Liver (tissue), 10 donors: ENCODE measurements at places on chromosomes 16 and 17. TPM values are rescaled to one million over a fixed set of nuclear protein-coding genes. Genes with fewer than 3 reads are reported as not detected.

DNA sequence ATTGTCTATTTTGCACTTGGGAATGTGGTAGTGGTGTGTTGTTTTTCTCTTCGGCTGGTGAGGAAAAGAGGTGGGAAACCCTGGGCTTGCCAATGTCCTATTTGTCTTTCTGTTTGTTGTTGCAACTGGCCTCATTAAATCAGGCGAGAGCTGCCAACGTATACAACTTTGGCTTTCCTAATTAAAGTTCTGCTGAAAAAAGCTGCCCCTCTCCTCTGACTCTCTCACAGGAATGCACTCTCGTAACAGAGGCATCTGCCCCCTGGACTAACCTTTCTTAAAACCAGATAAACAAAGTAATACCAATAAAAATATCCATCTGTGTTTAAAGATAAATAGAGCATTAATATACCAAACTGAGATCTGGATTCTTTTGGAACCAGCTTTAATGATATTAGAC is 7.8 kb downstream of the CDRT15 start:
- H3K27ac ChIP-seq, result no peak overlapping the region
- H3K36me3 ChIP-seq, result no peaks in the 10 kb centered on the region
- no peak for DNase-seq
- H3K4me1 ChIP-seq, result no peaks in the 10 kb centered on the region

DNA sequence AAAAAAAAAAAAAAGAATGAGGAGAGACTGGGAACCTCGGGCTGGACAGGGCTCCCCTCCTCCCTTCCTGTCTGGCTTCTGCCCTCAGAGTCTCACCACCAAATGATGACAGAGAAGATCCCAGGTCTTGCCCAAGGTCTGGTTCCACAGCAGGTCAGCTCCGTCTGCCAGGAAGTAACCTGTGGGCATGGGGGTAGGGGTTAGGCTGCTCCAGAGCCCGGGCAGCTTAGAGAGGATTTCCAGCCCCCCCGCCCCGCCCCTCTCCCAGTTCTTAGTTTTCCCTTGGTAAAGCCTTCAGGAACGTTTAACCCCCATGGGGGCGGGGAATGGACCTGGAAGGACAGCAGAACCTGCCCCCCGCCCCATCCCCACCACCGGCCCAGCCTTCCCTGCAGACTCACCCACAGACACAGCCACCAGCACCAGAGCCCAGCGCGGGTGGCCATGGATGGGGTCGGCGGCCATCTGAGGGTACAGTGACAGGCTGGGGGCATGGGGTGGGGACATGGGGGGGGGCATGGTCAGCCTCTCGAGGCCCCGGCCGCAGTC is 700 bp downstream of the TLCD2 start:
- H3K27me3 ChIP-seq, result no peaks in the 10 kb centered on the region
- H3K36me3 ChIP-seq, result peaks cover 17% of the 10 kb centered on the region
- H3K4me3 ChIP-seq, result peak overlapping the region; percentile 81

DNA sequence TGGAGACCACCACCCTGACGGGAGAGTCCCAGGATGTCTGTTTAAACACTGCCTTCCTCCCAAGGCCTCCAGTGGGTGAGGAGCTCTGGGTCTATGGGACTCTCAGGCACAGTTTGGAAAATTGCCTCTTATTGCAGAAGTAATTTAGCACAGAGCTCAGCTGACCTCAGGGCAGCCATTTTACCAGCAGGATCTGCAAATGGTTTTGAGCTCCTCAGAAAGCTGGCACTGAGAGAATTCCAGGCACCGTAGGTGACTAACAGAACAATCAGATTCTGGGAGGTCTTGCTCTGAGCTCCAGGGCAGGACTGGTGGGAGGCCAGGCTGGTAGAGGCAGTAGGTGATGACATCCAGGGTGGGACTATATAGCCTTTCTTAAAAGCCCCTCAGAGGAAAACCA is 17.3 kb upstream of the C16orf74 start:
- no peak overlapping the region for H3K27ac ChIP-seq
- DNase-seq, result no peak
- H3K27me3 ChIP-seq, result no peaks in the 10 kb centered on the region
- H3K4me1 ChIP-seq, result no peaks in the 10 kb centered on the region
- H3K4me3 ChIP-seq, result no peak overlapping the region
- no peaks in the 10 kb centered on the region for H3K36me3 ChIP-seq

KRTAP4-3 gene
- not detected for polyA plus RNA-seq

KRTAP17-1 gene
- not detected for polyA plus RNA-seq

DNA sequence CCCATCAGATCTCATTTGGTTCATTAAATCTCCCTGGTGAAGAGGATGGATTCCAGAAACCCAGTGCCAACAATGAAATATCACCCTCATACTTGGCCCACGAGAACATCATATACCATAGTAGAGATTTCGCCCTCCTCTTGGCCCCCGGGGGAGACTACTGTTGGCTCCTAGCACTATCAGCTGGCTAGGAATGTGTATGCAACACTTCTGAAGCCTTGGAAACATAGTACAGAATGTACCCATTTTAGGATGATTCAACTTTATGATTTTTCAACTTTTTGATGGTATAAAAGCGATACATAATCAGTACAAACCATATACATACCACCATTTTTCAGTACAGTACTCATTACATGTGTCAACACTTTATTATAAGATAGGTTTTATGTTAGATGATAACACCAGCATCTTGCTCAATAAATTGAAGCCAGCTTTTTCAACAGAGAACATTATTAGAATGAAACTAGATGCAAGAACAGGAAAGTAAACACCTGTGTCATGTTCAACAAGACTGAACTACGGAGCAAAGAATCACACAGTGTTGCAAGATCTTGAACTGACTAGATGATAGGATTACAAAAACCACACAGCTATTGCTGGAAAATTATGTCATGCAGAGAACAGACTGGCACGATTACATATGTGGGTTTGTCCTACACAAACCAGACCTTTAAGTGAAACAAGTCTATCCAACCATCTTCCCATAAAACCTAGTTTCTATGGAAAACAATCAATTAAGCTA is 17.2 kb downstream of the RSL1D1 start:
- peak overlapping the region; percentile 81 for H3K27ac ChIP-seq
- H3K27me3 ChIP-seq, result no peaks in the 10 kb centered on the region
- H3K36me3 ChIP-seq, result peaks cover 28% of the 10 kb centered on the region
- no peak for DNase-seq
- H3K4me1 ChIP-seq, result peaks cover 5% of the 10 kb centered on the region
- no peak overlapping the region for H3K4me3 ChIP-seq

DNA sequence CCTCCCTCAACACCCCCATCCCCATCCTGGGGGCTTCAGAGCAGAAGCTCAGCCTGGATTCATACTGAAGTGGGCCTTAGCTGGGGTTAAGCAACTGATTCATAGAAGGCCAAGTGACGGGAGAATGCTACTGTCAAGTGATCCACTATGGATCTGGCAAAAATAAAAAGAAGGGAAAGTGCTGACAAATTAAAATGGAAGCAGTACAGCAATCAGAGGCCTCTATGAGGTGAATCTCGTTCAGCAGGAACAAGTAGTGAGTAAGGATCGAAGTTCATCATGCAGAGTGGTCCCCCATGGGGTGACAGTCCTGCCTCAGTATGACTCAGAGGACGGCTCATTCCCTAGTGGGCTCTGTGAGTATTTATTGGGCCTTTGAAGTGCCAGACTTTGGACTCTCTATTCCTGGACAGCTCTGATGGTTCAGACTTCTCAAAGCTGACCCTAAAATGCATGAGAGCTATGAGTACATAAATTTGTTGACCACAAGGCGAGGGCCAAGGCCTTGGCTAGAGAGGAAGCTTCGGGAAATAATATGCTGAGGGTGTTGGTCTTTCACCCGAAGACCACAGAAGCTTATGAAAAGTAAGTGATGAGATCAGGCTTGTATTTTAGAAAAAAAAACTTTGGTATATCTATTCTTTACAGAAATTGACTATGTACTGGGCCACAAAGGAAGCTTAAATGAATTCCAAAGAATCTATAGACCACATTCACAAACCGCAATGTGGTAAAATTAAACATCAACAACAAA is 5.3 kb upstream of the NSMCE1 start:
- H3K27ac ChIP-seq, result no peak overlapping the region
- no peaks in the 10 kb centered on the region for H3K27me3 ChIP-seq
- peaks cover 5% of the 10 kb centered on the region for H3K4me1 ChIP-seq
- no peak for DNase-seq
- no peak overlapping the region for H3K4me3 ChIP-seq
- H3K36me3 ChIP-seq, result no peaks in the 10 kb centered on the region

HSD11B2 gene
- polyA plus RNA-seq, result 2.7 TPM

CEP295NL gene
- not detected for polyA plus RNA-seq

PRCD gene
- polyA plus RNA-seq, result not detected

DNA sequence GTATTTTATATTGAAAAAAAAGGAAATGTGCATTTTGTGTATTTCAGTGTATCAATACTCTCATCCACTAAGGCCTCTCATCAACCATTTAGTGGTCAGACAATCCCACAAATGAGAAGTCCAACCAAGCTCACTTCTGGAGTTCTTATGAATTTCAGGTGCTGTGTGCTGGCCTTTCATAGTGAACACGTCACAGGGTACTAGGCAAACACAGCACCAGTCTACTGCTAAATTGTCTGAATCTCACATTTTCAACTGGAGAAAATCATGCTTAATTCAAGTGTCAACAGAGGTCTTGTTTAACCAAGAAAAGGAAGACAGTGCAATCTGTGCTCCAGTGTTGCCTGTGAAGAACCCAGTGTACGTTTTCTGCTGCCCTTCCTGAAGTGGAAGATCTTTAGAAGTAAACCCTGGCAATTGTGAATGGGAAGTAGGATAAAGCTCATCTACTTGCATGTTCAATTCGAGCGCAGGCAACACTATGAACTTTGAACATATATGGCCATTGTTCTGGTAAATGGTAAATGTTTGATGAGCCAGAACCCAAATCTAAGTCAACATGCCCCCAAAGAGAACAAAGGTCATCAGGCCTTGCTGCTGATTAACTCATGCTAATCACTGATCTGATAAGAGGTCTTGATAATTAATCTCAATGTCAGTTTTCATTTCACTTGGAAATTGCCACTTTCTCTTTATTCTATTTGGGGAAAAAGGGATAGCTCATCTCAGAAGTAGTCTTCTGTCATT is 439.2 kb upstream of the SOX9 start:
- H3K36me3 ChIP-seq, result no peaks in the 10 kb centered on the region
- no peaks in the 10 kb centered on the region for H3K4me1 ChIP-seq
- DNase-seq, result no peak
- no peaks in the 10 kb centered on the region for H3K27me3 ChIP-seq
- no peak overlapping the region for H3K4me3 ChIP-seq
- no peak overlapping the region for H3K27ac ChIP-seq

RGS11 gene
- polyA plus RNA-seq, result 0.51 TPM

CD68 gene
- 14.2 TPM for polyA plus RNA-seq

FZD2 gene
- 0.37 TPM for polyA plus RNA-seq

DNA sequence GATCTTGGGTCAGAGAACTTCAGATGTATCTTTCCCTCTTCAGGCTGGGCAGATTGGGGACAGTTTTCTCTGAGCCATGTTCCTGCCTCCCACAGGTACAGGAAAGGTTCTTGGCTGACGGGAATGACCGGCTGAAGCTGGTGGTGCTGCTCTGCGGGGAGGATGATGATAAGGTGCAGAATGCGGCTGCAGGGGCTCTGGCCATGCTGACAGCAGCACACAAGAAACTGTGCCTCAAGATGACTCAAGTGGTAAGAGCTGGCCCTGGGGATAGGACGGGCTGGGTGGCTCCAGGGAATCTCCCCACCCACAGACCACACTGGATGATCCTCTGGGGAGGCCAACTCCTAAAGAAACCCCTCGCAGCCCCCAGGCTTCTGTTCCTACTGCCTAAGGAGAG is 10.9 kb downstream of the SLC35G3 start:
- H3K27me3 ChIP-seq, result no peaks in the 10 kb centered on the region
- H3K4me3 ChIP-seq, result no peak overlapping the region

DNA sequence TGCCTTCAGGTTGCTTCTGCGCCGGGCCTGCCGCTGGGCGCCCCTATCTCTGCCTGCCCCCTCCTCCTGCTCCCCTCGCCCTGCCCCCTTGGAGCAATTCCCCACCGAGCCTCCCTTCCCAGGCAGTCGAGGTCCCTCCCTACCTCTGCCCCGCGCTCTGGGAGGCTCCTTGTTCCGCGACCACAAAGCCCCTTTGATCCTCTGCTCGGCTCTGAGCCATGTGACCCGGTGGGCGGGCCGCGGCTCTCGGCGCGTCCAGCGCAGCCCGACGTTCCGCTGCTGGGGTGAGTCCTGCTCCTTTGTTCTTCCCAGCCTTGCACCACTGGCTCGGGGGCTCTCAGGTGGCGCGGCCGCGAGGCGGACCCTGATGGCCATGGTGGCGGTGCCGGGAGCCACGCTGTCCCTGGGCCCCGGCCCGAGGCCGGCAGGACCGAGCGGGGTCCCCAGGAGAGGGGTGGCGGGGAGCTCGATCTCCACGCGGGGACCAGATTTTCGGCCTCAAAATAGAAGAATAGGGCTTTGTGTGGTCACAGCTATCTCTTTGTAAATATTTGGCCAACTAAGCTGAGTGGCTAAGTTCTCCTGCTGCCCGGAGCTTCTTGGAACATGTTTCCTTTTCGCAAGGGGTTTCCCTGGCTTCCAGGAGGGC is 310.6 kb downstream of the SEC14L1 start:
- peak overlapping the region; percentile 54 for H3K4me3 ChIP-seq
- no peak for DNase-seq
- no peaks in the 10 kb centered on the region for H3K27me3 ChIP-seq
- peak overlapping the region; percentile 65 for H3K27ac ChIP-seq

DNA sequence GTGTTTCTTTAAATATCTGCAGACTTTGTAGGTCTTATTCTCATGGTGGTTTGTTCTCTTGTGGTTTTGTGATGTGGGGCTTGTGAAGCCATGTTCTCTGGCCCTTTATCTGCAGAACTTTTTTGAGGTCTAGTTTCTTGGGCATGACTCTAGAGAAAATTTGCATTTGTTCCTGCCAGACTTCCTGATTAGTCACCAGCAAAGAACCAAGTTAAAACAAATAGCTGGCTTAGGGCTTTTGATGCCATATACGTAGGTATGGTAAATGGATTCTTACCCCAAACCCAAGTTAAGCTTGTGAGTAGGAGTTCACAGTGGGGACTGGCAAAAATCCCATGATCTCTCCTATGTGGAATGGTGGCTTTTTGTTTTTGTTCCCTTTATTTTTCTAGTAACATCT is 68.7 kb upstream of the IRX3 start:
- no peaks in the 10 kb centered on the region for H3K4me1 ChIP-seq
- no peaks in the 10 kb centered on the region for H3K27me3 ChIP-seq
- no peak for DNase-seq
- H3K36me3 ChIP-seq, result no peaks in the 10 kb centered on the region
- H3K27ac ChIP-seq, result no peak overlapping the region
- no peak overlapping the region for H3K4me3 ChIP-seq

GRCh38 chr16:72373201-72373600 is 201.2 kb upstream of the PMFBP1 start:
- no peak for DNase-seq
- H3K4me3 ChIP-seq, result no peak overlapping the region
- no peaks in the 10 kb centered on the region for H3K4me1 ChIP-seq
- H3K27me3 ChIP-seq, result no peaks in the 10 kb centered on the region
- H3K36me3 ChIP-seq, result no peaks in the 10 kb centered on the region

FDXR gene
- 3.9 TPM for polyA plus RNA-seq

GRCh38 chr16:70421014-70421413 is 17.9 kb downstream of the ST3GAL2 start:
- DNase-seq, result no peak
- peaks cover 29% of the 10 kb centered on the region for H3K4me1 ChIP-seq
- no peaks in the 10 kb centered on the region for H3K27me3 ChIP-seq
- no peak overlapping the region for H3K27ac ChIP-seq
- no peaks in the 10 kb centered on the region for H3K36me3 ChIP-seq

- DNase-seq, result no peak
- no peaks in the 10 kb centered on the region for H3K27me3 ChIP-seq
- H3K4me3 ChIP-seq, result no peak overlapping the region
- H3K4me1 ChIP-seq, result no peaks in the 10 kb centered on the region
Measured at GRCh38 chr17:5248821-5249479, 14.3 kb upstream of the SCIMP start.

GRCh38 chr16:87621976-87622713 is 19.8 kb downstream of the JPH3 start:
- no peaks in the 10 kb centered on the region for H3K4me1 ChIP-seq
- no peaks in the 10 kb centered on the region for H3K27me3 ChIP-seq
- H3K27ac ChIP-seq, result no peak overlapping the region
- H3K36me3 ChIP-seq, result no peaks in the 10 kb centered on the region
